ENCODE measurements at places on chromosomes 7 and 10.

- DNase-seq = peak; percentile 63
Observed at GRCh38 chr7:91083855-91084644, 180.2 kb upstream of the FZD1 start.

DNA sequence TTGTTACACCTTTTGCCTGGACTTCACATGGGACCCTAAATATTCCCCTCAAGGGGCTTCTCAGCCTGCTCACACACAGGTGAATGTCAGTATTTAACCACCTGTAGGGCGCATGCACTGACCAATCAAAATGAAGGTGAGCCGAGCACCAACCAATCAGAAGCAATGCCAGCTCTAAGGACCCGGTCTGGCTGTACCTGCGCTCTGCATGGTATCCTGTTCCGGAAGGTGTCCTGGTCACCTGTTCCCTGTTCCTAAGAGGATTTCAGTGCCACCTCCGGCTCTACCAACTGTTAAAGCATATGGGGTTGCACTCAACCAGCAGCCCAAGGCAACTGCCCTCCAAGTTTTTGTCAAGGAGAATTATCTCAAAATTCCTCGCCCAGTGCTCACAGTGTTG, 18.4 kb upstream of the CALN1 start:
- no peak for DNase-seq

- DNase-seq = no peak
Observed at GRCh38 chr7:43317075-43317474, 204.6 kb downstream of the HECW1 start.

DNA sequence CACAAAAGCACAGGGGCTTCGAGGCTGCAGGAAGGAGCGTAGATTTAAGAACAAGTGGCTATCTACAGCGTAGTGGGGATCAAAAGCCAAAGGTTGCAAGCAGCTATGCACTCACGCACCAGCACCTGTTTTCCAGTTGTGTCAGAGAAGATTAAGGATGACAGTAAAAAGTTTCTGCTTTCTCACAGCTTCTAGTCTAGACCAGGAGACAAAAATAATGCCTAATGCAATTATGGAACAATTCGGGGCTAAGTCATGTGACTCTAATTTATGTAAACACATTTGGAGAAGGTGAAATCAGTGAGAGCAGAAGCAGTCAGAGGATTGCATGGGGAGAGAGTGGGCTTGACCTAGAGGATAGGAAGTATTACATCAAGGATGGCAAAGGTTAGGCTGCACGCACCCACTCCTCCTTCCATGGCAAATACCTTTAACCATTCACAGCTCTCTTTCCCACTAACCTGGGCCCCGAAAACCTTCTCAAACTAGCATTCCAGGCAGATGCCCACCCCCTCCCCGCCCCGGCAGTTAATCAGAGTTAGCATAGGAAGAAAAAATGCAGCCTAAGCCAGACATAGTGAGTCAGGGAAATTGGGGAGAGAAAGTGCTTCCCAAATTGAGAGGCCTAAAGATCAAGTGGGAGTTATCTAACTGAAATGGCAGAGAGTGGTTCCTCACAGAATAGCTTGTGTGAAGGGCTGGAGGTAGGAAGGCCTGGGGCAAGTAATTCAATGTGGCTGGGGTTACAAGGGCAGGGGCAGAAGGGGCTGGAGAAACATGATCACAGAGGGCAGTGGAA, 48.2 kb upstream of the GPAM start:
- DNase-seq = peak; percentile 4

GRCh38 chr10:29773675-29774091, 138.9 kb upstream of the SVIL start:
- no peak for DNase-seq

DNA sequence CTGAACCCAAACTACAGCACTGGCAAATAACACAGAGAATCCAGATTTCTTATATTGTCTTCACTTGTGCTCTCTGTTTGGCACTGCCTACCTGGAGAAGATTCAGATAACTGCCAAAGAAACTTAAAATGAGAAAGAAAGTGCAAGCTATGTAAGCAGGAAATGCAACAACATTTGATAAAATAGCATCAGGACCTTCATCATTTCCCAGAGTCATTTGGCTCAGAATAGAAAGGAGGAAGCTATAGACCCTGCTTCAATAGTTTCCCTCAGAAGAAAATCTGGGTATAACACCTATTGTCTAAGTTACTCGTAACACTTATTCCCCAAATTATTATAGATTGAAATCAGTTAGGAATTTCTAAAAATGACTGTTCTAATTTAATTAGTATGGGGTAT, 56.2 kb downstream of the CC2D2B start:
- DNase-seq = no peak

GRCh38 chr7:154627646-154628290, 375.2 kb downstream of the PAXIP1 start:
- DNase-seq = no peak
